DMS53 (cell line): ENCODE measurements at places on chromosomes 1 and 21.

DNA sequence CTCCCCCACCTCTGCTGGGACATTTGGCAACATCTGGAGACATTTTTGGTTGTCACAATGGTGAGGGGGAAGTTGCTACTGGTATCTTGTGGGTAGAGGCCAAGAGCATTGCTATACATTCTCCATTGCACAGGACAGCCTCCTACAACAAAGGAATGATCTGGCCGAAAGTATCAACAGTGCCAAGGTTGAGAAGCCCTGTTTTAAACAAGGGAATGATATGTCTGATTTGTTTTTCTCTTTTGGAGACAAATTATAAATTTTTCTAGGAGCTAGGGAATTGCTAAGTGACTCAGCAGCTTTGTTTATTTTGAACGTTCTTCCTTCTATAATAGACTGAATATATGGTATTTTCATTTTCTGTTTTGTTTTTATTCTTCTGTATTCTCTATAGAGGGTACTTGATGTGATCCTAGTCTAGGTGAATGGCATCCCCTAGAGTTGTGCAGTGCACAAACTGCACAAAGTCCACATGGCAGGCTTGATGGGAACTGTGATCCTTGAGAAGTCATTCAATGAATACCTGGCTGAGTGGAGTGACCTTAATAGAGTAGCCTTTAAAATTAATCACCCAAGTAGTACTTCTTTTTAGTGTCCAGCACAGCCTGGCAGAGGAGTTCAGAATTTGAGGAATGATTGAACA lies 288.6 kb upstream of the USP24 start:
- no peak for DNase-seq

DNA sequence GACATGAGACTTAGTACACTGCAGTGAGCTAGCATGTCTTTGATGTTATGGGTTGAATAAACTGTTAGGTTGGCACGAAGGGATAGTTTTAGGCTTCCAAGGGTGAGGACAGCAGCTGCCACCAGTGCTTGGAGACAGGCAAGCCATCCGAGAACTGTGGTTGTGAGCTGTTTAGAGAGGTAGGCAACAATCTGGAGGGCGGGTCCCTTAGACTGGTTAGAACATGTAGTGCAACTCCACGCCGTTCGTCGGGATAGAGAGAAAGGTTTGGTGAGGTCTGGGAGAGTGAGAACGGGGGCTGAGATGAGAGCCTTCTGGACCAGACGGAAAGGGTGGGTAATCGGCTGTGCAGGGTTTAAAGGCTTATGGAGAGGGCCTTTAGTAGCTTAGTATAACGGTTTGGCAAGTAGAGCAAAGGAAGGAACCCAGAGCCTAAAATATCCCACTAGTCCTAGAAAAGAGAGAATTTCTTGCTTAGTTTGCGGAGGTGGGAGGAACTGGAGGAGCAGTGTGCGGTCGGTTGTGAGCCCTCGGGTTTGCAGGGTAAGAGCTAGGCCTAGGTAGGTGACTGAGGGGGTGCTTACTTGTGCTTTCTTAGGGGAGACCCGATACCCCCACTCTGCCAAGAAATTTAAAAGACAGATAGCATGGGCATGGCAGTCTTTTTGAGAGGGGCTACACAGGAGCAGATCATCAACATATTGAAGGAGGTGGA lies 72.8 kb downstream of the CNST start:
- no peak for DNase-seq

GRCh38 chr1:82401116-82401515 lies 600.4 kb downstream of the ADGRL2 start:
- DNase-seq: no peak

- no peak for DNase-seq
These were observed 76.2 kb upstream of the CXADR start for GRCh38 chr21:17436626-17437111.

GRCh38 chr1:155890251-155890650 lies 20.9 kb downstream of the RIT1 start:
- DNase-seq: no peak

- peak; percentile 61 for DNase-seq
These were observed 67.5 kb upstream of the CD1D start for GRCh38 chr1:158112994-158113758.

DNA sequence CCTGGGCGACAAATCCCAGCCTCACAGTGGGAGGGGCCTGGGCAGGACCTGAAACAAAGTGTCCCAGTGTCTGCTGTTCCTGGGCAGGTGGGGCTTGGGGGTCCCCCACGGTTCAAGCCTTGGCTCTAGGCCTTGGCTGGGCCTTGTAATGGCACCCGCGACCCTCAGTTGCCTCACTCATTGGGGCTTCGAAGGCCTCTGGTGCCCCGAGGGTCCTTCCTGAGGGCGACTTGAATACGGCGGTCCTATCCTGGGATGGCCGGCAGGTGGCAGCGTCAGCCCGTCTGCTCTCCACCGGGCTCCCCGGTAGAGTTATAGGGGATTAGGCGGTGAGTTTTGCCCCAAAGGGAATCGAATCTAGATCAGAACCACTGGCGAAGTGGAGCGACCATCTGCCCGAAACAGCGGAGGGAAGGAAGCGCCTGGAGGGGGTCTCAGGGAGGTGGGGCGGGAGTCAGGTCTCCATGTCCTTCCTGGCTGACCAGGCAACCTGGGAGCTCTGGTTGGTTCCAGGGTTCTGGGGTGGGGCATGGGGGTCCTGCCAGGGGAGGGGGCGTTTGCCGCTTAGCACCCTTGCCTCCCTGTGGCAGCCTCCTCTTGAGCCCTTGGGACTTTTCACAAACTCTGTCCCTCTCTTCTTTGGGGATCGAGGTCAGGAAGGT lies 2.1 kb upstream of the PEX10 start:
- peak; percentile 79 for DNase-seq

DNA sequence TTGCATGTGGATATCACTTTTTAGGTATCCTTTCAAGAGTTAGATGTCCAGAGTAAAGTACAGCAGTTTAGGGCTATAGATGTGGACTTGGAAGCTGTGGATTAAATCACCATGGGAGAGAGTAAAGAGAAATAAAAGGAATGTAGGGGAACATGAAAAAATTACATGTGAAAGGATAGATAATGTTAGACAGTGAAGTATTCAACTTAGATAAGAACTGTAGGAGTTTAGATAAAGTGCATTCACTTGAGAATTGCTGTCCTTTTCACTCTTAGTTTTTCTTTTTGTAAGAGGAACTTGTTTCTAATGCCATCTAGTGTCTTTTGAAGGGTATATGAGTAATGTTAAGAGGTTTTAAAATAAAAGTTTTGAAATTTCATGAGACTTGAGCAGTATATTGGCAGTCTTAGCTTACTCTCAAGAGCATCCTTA lies 40.1 kb downstream of the MAST2 start:
- peak; percentile 8 for DNase-seq

DNA sequence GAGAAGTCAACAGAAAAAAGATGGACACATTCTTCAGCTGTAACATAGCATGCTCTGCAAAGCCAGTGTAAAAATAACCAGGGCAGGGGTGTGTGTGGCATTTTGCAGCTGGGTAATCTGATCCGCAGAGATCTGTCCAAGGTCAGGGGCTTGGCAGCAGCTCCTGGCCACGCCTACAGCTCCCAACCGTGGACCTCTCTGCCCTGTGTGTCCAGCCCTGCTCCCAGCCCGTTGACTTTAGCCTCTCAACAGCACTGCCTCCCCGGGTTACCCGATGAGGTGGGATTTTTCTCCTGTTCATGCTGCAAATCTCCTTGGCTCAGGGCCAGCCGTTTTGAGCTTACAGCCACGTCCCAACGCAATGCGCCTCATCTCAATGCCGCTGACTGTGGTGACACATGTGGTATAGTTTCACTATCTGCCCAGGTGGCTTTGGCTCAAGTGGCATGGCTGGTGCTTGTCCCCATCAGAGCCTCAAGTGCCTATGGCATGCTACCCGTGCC lies 68.1 kb downstream of the VWA5B1 start:
- DNase-seq: peak; percentile 74
